ENCODE measurements at places on chromosomes 12 and 14.

- DNase-seq: no peak
Observed at GRCh38 chr12:19842116-19842515, 402.8 kb downstream of the AEBP2 start.

GRCh38 chr14:55353686-55354467 is 57.8 kb downstream of the ATG14 start:
- no peak for DNase-seq

DNA sequence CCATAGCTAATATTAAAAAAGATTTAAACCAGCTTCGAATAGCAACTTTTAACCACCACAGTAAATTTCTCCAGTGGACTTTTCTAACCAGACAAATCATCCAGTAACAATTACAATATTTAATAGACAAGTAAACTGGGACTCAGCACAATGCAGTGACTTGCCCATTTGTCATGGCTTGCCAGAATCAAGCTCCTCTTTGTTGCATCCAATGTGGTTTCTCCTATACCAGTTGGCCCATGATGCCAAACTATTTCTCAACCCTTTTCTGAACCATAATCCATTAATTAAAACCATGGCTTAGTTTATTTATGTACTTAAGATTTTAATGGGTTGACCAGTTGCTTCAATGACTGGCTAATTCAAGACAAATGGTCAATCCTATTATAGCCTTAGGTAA is 64.4 kb downstream of the DIO2 start:
- no peak for DNase-seq

GRCh38 chr14:77276959-77277358 is 6.0 kb upstream of the NGB start:
- DNase-seq: no peak

DNA sequence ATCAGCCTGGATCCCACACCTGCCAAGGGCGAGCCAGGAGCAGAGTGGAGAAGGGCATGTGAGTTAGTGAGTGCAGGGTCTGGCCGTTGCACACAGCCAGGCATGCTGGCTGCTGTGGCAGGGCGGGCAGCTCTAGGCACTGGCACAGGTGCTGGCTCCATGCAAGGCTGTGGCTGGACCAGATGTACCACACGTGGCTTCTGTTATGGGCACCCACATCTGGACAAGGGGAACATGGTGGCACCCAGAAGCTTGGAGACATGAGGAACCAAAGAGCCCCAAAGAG is 20.1 kb downstream of the SERPINA3 start:
- no peak for DNase-seq
